ENCODE measurements at places on chromosomes 2 and 18.

- peak; percentile 91 for DNase-seq
These were observed 40.0 kb downstream of the CCDC102B start for GRCh38 chr18:68837665-68838451.

- no peak for DNase-seq
These were observed 36.6 kb upstream of the CRACDL start for GRCh38 chr2:98972582-98973167.

DNA sequence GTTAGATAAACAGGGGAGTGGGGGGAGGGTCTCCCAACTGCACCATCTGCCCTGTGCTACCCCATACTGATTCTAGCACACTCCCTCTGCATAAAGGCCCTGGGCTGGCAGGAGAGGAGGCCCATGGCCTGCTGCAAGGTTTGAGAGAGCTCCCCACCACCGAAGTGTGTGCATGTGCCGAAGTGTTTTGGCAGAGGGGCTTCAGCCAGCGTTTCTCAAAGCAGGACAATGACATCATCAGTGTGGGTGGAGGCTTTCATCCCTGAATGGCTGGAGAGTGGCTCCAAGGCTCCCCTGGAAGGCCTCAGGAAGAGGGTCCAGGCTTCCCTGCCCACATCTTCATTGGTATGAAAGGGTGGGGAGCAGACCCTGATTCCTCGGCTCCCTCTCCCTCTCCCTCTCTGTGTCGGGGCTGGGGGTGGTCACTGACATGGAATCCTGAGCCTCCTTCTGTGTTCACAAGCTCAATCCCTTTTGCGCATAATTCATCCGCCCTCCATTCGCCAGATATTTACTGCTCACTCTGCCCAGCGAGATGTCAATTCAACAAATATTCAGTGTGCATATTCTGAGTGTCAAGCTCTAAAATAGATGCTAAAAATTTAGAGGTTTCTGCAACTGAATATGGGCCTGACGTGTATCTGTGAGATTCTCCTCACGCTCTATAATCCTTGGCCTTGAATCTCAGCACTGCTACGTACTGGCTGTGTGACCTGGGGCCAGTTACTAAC is 122.1 kb downstream of the CELF4 start:
- DNase-seq, result no peak

DNA sequence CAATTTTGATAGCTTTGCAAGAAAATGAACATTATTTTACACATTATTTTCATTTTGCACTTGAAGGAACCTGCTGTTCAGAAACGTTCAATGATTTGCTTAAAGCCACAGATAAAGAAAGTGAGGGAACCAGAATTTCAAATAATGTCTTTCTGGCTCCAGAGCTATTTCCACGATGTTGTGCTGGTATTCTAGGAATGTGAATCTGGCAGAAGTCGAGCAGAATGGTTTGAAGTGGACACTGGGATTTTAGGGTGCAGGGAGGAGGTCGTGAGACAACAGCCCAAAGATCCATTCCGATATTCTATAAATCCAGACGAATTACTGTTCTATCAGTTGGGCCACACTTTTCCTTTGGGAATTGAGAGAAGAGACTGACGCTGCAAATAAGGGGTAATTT is 2.2 kb downstream of the CCDC102B start:
- no peak for DNase-seq

DNA sequence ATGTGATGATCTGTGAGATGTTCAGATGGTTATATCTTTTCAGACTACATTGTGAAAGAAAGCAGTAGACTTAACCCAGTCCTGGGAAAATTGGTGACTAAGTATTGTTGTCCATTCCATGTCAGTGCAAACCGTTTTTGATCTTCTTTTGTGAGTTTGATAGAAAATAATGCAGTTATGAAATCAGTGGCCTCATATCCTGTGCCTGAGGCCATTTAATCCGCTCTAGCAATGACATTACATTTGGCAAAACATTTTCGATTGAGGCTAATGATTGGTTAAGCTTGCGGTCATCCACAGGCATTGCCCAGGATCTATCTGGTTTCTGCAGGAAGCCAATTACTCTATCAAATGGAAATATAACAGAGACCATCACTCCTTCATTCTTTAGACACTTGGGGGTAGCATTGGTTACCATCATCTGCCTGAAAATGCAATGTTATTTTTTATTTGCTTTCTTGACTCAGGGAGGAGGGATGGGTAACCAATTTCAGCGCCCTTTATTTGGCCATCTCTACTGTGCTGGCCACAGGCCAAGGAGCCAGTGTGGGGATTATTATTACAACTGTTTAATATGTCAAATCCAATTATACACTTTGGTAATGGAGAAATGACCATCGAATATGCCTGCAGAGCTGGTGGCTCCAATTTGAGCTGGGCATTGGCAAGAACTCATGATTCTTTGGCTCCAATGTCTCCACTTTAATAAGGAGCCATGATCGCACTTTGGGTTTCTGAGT is 33.6 kb downstream of the TRIB2 start:
- DNase-seq, result no peak

DNA sequence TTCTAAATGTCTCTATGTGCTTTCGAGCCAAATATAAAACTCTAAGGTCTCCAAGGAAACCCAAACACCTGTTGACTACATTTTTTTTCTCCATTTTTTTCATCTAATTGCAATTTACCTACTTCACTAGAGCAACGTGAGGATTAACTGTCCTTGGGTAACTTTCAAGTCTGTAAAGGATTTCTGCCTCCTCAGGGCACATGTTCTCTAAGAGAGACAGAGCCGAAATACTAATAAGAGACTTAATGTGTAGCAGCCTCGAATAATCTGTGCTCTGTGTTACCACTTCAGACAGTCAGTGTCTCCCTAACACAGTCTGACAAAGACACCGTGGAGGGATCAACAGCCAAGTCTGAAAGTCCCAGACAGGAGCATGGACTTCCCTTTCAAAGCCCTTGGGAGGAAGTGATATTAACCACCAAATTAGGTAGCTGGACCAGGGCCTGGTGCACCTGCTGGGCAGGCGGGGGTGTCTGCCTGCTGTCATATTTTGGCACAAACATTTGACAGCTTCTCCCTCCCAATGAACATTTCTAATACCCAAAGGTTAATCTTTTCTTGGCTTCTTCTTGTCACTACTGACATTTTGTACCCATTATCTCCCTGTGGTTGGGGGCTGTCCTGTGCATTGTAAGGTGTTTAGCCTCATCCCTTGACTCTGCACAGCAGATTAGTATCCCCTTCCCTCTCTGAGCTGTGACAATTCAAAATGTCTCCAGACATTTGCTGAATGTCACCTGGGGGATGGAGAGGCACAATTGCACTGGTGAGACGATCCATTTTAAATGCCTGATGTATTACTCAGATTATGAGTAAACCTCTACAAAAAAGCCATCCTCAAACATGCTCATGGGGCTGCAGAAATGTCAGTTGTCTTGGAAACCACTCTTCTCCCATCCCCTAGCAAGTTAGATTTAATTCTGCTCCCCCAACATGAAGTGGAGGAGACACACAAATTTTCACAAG is 45.7 kb upstream of the LYPD1 start:
- no peak for DNase-seq

DNA sequence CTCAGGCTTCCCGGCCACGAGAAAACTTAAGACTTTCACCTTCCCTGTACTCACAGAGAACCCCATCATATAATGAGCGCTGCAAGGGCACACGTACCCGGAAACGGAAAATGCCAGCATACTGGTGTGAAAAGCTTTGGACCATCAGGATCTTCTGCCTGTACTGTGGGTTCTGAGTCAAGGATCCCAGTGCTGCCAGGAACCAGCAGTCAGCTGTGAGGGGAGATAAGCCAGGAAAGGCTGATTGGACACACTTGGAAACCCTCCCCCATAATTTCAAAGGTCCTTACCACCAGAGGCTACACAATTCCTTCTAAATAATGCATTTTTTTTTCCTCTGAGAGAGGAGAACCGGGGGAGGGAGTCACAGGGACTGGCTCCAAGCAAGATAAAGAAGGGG is 31.4 kb downstream of the CAPN13 start:
- DNase-seq, result no peak

GRCh38 chr2:132757002-132757589 is 87.1 kb upstream of the LYPD1 start:
- DNase-seq, result no peak

DNA sequence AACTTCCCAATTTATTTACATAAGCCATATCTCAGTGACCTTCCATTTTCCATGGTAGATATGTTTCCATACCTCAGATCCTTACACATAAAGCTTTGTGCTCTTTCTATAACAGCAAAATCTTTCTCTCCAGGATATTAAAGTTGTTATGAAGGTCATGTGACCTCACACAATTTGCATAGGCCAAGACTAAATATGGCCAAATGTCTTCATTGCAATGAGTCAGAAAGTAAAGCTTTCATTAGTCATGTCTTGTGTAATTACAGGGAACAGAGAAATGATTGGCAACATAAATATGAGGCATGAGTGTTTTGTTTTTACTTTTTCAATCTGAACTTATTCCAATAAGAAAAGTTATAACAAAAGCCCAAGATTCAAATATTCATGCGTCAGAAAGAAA is 243.5 kb downstream of the ASXL3 start:
- no peak for DNase-seq

GRCh38 chr18:58180172-58180571 is 136.1 kb downstream of the NEDD4L start:
- DNase-seq, result no peak

- DNase-seq, result no peak
These were observed 63.5 kb downstream of the COL5A2 start for GRCh38 chr2:189116087-189116486.

- DNase-seq, result no peak
These were observed 179.5 kb downstream of the PTGR3 start for GRCh38 chr18:75029481-75029880.

DNA sequence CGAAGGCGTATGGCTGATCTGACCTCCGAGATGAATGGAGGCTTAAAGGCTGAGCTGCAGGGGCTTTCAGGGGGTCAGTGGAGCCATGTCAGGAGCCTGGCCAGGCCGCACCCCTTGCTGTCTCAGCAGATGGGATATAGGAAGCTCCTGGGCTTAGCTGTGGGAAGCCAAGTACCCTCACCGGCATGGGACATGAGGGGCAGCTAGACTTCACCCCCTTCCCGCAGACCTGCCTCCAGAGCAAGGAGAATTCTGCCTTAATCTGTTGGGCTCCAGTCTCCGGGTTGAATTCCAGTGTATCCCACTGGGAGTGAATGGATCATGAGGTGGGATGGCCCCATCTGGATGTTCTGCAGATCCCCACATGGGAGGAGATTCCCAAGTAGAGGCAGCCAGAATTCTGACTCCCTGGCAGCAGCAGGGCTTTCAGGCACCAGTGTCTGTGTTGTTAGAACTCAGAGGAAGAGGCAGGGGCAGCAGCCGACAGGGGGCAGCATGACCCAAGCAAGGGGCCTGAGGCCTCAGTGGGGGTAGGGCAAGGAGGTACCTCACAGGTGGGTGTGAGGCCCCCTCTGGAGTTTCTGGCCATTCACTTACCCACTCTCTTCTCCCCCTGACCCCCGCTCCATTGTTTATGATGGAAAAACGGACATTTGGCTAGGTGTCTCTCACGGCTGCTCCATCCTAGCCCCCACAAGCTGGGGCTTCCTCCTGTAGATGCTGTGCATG is 19.1 kb downstream of the CAPG start:
- no peak for DNase-seq

- DNase-seq, result no peak
These were observed 26.2 kb upstream of the CCNT2 start for GRCh38 chr2:134892282-134893035.

GRCh38 chr2:56009758-56010458 is 86.3 kb upstream of the EFEMP1 start:
- no peak for DNase-seq

DNA sequence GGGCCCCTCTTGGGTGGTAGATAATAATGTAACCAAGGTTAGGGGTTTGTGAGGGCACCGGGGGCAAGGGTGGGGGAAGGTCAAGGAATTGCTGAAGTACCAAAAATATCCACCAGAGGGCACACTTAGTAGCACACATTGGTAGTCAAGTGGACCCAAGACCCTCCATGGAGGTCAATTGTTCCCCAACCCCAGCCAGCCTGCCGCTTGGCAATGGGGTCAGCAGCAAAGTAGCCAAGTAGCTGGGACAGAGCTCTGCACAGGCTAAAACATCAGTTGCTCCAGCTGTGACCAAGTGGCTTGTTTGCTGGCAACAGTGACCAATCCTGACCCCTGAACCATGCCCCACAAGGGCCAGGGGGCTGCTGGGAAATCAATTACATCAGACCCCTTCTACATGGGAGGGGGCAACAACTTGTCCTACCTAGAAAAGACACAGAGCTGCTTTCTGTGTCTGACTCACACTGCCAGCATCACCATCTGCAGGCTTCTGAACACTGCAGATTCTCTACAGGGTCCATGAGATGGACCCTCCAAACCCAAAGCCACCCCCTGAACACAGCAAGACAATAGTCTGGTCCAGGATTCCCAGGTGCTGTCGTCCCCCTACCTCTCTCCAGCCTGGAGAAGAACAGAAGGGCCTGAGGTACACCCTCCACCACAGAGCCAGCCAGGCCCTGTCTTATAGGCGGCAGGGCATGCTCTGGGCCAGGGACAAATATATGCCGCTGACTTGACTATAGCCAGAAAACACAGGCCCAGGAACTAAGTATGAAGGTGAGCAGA is 76.0 kb downstream of the EMX1 start:
- DNase-seq, result no peak

GRCh38 chr2:31082002-31082401 is 56.2 kb downstream of the GALNT14 start:
- DNase-seq, result no peak

DNA sequence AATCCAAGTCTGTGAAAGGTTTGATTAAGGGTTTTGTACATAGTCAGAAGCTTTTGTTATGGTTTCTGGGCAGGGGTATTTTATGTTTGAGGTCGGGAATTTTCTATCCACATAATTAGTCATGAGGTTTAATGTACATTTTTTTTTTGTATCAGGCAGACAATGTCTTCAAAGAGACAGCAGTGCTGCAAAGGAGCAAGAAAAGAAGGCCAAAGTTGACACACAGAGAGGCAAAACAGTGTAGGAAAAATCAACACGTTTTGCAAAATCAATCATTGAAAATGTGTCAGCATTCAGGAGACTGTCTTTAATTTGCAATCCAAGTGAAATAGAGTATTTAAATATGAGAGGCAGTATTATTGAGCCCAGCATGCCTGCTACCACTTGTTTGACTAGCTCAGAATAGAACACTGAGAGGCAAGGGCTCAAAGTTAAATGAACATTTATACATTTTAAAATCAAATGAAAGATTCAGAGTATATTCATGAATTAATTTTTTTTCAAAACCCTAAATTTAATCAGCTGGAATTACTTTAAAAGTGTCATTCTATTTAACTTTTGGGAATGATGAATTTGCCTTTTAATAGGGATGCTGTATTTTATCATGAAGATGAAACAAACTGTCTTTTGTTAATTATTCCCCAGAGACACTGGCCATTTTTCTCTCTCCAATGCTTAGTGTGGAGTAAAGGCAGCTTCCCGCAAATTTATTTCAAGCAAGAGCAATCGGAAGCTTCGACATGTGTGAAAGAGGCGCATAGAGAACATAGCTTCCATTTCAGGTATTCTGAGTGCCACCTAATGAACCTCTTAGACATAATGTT is 11.3 kb downstream of the VRK2 start:
- no peak for DNase-seq
